Stimulated activated CD4-positive, alpha-beta T cell treated with anti-CD3 and anti-CD28 coated beads, Interleukin-4, amount 100 ng/mL, for 1 hour (primary cell): ENCODE measurements at places on chromosomes 6 and 20.

GRCh38 chr6:169926617-169927417 lies 175.4 kb downstream of the ERMARD start:
- no peak for DNase-seq

DNA sequence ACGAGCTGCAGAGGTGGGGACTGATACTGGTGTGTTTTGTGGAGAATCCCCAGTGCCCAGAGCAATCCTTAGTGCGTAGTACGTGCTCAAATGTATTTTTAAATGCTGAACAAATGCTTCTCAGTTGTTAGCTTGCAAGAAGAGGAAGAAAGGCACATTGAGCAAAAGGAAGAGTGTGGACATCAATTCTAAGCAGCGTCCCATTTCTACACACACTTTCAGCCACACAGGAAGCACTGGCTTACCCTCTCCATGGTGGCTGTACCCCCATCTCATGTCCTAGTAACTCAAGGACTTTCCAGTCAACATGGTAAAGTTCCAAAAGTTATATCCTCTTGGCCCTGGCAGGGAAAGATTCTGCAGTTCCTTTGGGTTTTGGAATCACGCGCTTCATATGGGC lies 98.8 kb upstream of the NXT1 start:
- no peak for DNase-seq

DNA sequence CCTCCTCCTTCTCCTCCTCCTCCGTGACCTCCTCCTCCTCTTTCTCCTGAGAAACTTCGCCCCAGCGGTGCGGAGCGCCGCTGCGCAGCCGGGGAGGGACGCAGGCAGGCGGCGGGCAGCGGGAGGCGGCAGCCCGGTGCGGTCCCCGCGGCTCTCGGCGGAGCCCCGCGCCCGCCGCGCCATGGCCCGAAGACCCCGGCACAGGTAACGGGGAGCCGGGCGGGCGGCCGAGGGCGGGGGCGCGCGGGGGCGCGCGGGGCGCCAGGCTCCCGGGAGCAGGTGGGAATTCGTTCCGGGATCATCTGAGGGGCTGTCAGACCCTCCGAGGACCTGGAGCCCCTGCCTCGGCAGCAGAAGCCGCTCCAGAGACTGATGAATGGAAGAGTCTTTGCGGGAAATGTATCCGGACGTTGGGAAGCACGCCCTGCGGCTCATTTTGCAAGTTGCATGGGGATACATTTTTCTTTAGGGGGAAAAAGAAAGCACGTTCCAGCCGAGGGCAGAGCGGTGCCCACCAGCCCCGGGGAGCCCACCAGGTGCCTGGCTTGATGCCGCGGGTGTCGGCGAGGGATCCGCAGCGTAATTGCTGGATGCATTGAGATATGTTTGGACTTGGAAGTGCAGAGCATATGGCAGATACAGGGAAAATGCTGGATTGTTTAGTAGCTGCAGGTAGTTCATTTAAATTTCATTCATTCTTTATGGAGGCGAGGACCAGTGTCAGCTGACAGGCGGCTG lies 394 bp downstream of the MYB start:
- DNase-seq: peak; percentile 23

DNA sequence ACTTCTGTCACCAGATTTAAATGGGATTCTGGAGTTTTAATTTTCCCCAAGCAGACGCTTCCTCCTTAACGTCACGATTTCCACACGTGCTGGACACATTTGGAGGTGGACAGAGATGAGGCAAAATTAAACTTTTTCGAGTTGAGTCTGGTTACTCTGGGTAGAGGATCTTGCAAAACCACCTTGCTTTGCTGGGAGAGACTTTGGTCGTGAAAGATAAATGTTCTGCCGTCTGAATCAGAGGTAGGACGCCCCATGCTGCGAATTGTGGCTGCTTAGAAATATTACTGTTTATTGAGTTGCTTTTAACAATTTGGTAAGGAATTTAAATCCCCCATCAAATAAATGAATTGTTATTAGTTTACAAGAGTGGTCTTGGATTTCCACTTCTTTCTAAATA lies 46.8 kb downstream of the CTCFL start:
- no peak for DNase-seq

GRCh38 chr6:27650620-27651370 lies 177.9 kb upstream of the ZNF184 start:
- DNase-seq: peak; percentile 15

DNA sequence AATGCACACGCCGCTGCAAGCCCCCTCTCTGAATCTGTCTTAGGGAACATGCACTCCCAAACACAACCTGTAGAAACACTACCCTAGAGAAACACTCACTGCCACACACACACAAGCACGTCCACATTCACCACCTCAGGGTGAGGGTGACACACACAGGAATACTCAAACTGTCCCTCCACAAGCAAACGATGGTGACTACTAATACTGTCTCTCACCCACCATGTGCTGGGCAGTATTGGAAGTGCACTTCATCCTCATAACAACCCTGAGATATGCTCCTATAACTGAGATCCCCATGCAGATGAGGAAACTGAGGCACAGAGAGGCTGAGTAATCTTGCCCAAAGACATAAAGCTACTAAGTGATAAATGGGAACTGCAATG lies 55.0 kb downstream of the ATP9A start:
- no peak for DNase-seq

GRCh38 chr20:61807471-61808160 lies 258.1 kb downstream of the TAF4 start:
- DNase-seq: no peak

- no peak for DNase-seq
These were observed 15.7 kb upstream of the TMEM217 start for GRCh38 chr6:37273690-37274089.

DNA sequence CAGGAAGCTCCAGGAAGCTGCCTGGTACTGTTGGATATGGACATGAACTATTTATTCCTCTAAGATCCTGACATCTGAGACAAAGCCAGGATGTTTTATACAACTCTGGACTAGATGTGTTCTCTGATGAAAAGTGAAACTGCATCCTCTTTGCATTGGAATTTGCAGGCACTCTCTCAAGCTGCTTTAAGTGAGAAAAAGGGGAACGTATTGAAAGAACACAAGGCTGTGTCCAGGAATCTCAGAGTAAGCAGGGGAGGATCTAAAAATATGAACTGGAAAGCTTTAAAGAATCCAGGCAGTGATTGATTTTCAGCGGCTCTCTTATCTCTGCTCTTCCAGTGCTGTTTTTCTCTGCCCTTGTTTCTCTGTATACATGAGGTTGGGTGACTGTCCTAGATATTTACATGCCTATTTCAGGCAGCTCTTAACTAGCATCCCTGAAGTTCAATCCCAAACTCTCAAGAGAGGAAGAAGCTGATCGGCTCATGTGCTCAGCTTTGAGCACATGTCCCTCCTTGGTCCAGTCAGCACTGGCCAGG lies 193.8 kb downstream of the PLCB4 start:
- no peak for DNase-seq

DNA sequence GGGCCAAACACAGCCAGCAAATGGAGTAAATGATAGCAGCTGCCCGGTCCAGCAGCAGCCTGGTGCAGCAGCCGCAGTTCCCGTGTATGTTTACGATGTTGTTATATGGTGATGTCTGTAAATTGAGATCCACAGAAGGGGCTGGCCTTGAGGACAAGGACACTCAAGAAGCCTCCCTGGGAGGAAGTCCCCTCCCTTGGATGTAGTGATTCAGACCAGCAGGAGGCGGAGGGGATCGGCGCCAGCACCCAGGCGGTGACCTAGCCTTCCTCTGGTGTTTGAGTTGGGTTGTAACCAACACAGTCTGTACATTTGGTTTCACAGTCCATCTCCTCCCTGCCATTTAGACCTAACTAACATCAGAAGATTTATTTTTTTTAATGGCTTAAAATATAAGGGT lies 187.8 kb downstream of the SYNDIG1 start:
- DNase-seq: no peak

GRCh38 chr6:37433657-37434271 lies 743 bp downstream of the CMTR1 start:
- peak; percentile 50 for DNase-seq

DNA sequence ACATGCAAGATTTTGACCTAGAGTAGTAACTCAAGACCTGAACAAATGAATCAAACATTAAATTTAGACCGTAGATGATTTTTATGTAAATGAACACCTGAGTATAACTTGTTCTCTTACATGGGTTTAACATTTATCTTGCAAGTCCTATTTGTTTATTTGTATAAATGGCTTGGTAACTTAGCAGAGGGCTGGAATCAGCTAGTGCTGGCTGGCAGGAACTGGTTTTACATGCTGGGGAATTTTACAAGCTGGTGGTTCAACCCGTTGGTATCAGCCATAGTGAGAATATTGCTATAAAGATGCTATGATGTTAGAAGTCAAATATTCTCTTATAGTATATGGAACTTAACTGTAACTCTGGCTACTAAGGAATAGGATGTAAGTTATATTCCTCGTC lies 8.9 kb downstream of the SLC22A2 start:
- no peak for DNase-seq

GRCh38 chr6:113287396-113287795 lies 569.7 kb upstream of the MARCKS start:
- no peak for DNase-seq

GRCh38 chr6:47161176-47161687 lies 119.1 kb upstream of the ADGRF1 start:
- no peak for DNase-seq

- DNase-seq: no peak
These were observed 120.1 kb downstream of the RPS12 start for GRCh38 chr6:132934496-132934895.

DNA sequence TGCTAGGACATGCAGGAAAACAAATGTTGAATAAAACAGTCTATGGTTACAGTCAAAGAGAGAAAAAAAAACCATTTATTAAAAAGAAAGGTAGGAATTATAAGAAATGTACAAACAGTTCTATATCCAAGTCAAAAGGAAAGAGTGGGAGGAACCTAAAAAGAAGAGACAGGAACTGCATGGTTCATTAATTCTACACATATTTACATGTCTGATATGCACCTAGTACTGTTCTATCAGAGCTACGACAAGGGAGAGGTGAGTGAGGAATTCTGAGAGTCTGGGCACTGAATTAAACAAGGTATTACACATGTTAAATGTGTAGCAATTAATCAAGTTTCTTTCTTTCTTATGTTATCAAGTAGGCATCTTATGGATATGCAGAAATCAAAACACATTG lies 41.9 kb downstream of the SYCP2 start:
- no peak for DNase-seq

GRCh38 chr6:92763680-92764079 lies 655.7 kb downstream of the EPHA7 start:
- no peak for DNase-seq

GRCh38 chr20:46126440-46127056 lies 8.4 kb downstream of the CD40 start:
- no peak for DNase-seq

GRCh38 chr6:96582436-96582835 lies 19.5 kb downstream of the FHL5 start:
- DNase-seq: no peak

GRCh38 chr6:149266659-149267058 lies 50.9 kb upstream of the TAB2 start:
- DNase-seq: no peak

- peak; percentile 11 for DNase-seq
These were observed 609 bp downstream of the OGFRL1 start for GRCh38 chr6:71289039-71289801.

DNA sequence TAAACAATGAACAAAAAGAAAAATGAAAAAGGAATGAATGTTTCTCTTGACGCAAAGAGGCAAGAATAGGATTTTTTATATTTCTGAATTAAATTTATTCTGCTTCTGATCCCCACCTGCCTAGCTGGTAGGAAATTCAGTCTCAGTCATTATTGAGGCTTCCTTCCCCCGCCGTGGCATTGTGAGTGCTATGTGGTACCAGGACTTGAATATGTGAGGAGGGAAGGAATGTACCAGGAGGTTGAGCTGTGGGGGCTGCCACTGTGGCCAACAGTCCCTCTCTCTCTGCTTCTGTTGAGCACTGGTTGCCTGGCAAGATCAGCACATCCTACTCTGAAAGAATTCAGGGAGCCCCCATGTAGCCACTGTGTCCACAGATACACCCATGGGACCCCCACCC lies 368.1 kb upstream of the JARID2 start:
- DNase-seq: no peak

DNA sequence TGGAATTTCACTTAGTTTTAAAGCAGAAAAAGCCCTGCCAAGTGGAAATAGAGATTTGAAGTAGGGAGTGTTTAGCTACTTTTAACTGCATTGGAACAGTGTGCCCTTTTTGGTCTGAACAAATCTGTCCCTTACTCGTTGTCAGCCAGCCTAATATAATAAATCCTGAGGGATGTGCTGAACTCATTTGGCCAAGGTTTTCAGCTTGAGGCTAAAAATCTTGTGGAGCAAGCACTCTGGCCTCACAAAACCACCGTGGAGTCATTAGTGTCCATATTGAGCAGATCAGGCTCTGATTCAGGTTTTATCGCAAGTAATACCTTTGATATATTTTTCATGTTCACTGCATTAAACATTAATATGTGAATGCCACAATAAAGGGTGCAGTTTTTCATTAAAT lies 383.5 kb downstream of the FRK start:
- DNase-seq: no peak

- DNase-seq: no peak
These were observed 34.0 kb downstream of the TRERF1 start for GRCh38 chr6:42417641-42418112.

DNA sequence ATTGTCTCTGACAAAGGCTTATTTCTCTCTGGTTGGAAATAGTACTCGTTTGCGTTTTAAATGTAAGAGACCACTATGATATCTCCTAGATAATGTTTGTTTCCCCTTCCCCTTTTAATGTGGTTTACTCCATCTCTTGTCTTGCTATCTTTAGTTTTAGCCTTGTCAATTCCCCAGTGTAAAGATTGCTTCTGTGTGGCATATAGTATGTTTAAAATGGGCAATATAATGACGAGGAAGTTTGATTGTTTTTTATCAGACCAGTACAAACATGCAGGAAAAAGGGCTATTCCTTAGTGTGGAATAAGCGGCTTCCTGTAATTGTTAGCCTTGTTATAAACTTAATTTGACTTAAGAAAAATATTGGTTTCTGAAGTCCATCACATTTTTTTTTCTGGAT lies 3.1 kb downstream of the QKI start:
- no peak for DNase-seq

DNA sequence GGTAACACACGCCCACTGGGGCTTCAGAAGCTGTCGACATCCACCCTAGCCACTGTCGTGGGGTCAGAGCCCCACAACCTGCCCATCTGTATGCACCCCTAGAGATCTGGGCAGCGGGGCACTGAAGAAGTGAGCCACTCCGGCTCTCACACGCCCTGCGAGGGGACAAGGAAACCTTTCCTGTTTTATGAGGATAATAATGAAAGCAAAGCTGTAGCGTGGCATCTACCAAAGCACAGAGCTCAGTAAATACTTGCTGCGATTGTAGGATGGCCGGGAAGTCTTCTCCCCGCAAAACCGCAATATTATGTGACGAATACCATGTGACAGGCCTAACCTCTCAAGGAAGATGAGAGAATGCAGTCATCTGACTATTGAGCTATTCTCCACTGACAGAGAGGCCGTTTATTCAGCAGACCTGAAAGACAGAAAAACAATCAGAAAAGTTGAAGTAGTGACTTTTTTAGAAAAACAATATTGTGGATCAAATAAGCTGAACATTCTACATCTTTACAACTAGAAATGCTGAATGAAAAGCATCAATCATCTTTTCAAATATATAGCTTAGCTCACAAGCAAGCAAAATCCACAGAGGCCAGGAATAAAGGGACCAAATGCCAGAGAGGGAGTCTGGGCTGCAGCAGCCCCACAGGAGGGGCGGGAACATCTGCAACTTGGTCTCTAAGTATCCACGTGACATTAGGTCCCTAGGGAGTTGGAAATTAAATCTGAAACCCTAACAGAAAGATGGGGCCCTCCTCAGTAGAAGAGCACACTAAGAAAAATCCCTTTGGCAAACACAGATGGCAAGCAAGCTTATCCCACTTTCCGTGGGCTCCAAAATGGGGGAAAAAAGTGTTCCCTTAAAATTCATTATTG lies 207.8 kb downstream of the TTLL2 start:
- DNase-seq: no peak

GRCh38 chr6:111916747-111917146 lies 43.5 kb upstream of the FYN start:
- DNase-seq: no peak
